Diencephalon (tissue), 1 donor: ENCODE measurements at places on chromosomes 5 and 9. TPM values are rescaled to one million over a fixed set of nuclear protein-coding genes. Genes with fewer than 3 reads are reported as not detected.

Gene SLC28A3
- 0.23 TPM for total RNA-seq

Gene CCNJL
- total RNA-seq, result 2.5 TPM

Gene IL9
- total RNA-seq, result not detected

Gene FRMPD1
- 3.0 TPM for total RNA-seq

Gene LPAR1
- 25.8 TPM for total RNA-seq
